ENCODE measurements at places on chromosomes 11 and 22.
A peak's percentile ranks its signal among the peaks of the same experiment; 100 is the strongest.

- DNase-seq: no peak
Observed at GRCh38 chr22:49755631-49756001, 72.1 kb downstream of the BRD1 start.

DNA sequence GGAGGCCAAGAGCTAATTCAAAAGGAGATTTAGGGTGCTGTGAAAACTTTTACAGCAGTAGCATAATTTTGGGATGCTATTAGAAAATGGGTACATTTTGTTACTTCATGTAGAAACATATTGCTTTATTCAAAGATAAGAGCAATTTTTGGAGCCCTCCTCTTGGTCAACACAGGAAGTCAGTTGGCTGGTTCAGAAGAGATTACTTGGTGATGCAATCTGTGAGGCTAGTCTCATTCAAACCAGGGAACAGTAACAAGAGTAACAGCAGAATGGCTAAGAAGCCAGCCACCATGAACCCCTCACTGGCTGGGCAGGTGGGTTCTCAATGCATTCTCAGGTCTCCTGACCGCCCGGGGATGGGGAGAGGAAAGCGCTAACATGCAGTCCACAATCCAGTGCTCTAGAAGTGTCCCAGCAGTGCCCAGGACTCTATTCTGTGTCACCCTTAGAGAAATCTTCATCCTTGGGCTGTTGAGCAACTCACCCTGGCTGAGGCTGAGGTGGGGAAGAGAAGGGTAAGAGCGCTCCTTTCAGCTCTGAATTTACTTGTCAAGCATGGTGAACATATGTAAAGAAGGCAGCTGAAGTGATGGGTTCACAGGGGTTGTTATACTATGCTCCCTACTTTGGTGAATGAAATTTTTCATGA is 262.2 kb upstream of the UBASH3B start:
- no peak for DNase-seq

DNA sequence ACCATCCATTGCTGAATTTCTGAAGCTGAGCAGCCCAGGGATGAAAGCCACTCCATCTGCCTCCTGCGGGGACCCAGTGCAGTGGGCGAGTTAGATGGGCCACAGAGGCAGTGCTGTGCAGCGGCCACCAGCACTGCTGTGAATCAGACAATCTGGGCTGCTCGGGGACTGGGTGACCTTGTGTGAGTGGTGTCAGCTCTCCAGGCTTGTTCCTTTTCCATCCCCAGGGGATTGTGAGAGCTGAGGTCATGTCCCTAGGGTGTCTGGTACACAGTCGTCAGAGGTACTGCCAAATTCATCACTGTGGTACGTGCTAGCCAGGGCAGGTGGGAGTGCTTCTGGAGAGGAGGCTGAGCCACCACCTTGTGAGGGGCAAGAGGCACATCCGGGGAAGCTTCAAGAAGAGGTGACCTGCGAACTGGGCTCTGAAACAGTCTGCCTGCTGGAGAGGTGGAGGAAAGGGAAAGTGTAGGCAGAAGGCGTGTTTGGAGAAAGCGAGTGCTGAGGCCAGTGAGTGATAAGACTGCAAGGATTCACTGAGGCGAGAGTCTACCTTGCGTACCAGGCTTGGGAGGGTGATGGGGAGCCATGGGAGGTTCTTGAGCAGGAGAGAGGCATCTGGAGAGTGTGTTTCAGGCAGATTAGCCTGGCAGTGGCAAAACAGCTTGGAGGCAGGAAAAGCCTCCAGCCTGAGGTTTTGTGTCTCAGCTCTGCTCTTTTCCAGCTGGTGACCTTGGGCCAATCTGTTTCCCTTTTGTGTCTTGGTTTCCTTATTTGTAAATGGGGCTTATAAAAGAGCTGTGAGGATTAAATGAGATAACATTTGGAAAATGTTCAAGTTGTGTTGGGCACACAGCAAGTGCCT is 22.7 kb downstream of the CACNA1I start:
- DNase-seq: no peak

GRCh38 chr11:94993400-94993943 is 20.0 kb downstream of the KDM4D start:
- DNase-seq: no peak

GRCh38 chr11:628056-628455 is 1.1 kb upstream of the SCT start:
- DNase-seq: no peak

- DNase-seq: peak; percentile 13
Observed at GRCh38 chr22:29907753-29908515, 25.0 kb downstream of the MTMR3 start.

- no peak for DNase-seq
Observed at GRCh38 chr22:33299245-33299956, 241.2 kb upstream of the SYN3 start.

DNA sequence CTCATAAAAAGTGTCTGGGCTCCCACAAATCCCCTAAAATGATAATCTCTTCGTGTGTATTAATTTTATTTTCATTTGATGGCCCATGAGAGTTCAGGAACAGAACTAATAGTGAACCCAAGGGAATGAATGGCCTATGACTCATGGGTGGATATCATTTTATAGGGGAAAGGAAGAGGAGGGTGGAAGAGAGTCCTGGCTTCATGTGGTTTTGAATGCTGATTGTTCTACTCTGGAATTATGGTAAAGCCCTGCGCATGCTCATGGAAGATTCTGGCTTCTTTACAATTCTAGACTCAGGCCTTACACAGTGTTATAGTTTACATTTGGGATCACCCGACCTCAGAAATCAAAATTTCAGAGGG is 35.2 kb downstream of the MAML2 start:
- no peak for DNase-seq

- no peak for DNase-seq
Observed at GRCh38 chr11:14819596-14819995, 72.4 kb downstream of the CYP2R1 start.

GRCh38 chr11:67352546-67353316 is 615 bp downstream of the POLD4 start:
- no peak for DNase-seq

- no peak for DNase-seq
Observed at GRCh38 chr11:122077459-122077858, 38.6 kb downstream of the BLID start.

DNA sequence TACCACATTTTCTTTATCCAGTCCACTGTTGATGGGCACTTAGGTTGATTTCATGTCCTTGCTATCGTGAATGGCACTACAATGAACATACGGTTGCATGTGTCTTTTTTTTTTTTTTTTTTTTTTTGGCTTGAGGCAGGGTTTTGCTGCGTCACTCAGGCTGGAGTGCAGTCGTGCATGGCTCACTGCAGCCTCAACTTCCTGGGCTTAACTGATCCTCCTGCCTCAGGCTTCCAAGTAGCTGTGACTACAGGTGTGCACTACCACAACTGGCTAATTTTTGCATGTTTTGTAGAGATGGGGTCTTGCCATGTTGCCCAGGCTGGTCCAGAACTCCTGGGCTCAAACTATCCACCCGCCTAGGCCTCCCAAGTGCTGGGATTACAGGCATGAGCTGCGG is 1.5 kb upstream of the CCDC90B start:
- no peak for DNase-seq

DNA sequence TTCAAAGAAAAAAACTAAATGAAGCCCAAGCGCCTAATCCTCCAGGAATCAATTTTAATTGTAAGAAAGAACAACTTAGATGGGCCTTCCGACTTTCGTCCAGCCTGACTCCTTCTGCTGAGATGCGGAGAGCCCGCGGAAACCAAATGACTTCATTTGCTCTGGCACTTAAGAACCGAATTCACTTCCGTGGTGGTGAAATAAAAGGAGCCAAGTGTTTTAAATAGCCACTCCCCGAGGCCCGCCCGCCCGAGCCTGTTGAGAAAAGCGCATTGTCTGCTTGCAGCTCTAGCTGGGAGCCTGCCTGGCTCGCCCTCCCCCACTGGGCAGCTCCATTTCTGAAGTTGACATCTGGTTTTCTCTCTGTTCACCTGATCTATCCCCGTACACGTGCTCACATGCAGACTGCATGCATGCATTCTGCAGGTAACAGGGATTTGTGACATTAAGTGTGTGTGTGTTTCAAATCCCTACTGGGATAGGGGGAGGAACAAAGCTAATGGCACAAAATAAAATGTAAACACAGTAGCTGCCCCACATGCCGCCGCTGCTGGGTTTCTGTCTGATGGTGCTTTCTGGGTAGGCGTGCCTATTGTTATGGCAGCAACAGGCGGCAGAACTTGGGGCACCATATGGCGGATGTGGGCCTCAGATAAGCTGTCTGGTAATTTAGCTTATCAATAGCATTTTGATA is 6.2 kb downstream of the TEAD1 start:
- DNase-seq: no peak
